ENCODE measurements at places on chromosomes 13 and 19.

GRCh38 chr13:40181203-40181845, 485.1 kb downstream of the FOXO1 start:
- DNase-seq, result no peak

- DNase-seq, result no peak
Measured at GRCh38 chr13:98485561-98485960, 91.3 kb downstream of the STK24 start.

GRCh38 chr13:27644302-27644701, 22.6 kb downstream of the POLR1D start:
- DNase-seq, result no peak

DNA sequence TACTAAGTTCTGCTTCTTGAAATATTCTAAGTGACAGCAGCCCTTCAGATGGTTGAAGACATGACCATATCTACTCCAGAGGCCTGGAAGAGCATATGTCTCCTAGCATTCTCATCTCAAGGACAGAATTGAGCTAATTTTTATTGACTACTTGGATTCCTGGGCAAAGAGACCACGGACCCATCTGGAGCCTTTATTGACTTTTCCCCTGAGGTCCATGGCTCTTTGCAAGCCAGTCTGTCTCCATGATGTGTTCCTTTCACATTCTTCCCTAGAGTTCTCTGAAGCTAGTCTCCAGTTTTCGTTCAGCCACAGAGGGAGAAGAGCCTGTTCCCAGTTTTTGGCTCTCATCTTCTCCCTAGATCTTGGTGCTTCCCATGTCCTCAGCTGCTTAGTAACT, 202.7 kb downstream of the PCCA start:
- DNase-seq, result no peak

- no peak for DNase-seq
Measured at GRCh38 chr13:38636761-38637160, 50.1 kb upstream of the FREM2 start.

GRCh38 chr13:49410477-49410876, 33.4 kb downstream of the CAB39L start:
- DNase-seq, result no peak

- no peak for DNase-seq
Measured at GRCh38 chr19:919199-920050, 2.3 kb downstream of the KISS1R start.

GRCh38 chr13:112894673-112895481, 74.1 kb upstream of the MCF2L start:
- DNase-seq, result no peak

- no peak for DNase-seq
Measured at GRCh38 chr13:72043366-72043765, 176.4 kb upstream of the DACH1 start.

GRCh38 chr13:32473650-32474049, 45.7 kb upstream of the N4BP2L1 start:
- no peak for DNase-seq

DNA sequence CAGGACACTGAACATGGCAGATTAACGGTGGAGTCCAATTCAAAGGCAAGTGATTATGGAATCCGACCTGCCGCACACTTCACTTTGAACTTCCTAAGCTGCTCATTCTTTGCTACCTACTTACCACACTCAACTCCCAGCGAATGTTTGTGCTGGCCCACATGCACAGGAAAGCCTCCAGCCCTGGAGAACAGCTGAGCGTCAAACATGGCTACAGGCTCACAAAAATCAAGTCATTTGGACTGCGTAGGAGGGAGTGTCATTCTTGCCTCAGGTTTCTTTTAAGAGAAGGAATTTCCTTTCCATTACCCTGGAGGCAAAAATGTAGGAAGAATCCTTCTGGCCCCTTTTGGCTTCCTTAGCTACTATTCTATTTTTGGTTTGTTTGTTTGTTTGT, 41.3 kb upstream of the IPO5 start:
- DNase-seq, result no peak

GRCh38 chr19:43353606-43354304, at the start of gene CD177:
Gene CD177, plus strand, starts transcription at chr19:43353686. Its CDS starts 29 bp downstream, at chr19:43353715.
- no peak for DNase-seq

GRCh38 chr13:105428811-105429210, 1106.7 kb downstream of the EFNB2 start:
- no peak for DNase-seq

Data from NCI-H2029 treated with DMSO at 0.1 percent for 48 hours (cell line).